ENCODE measurements at places on chromosomes 5 and 9.

DNA sequence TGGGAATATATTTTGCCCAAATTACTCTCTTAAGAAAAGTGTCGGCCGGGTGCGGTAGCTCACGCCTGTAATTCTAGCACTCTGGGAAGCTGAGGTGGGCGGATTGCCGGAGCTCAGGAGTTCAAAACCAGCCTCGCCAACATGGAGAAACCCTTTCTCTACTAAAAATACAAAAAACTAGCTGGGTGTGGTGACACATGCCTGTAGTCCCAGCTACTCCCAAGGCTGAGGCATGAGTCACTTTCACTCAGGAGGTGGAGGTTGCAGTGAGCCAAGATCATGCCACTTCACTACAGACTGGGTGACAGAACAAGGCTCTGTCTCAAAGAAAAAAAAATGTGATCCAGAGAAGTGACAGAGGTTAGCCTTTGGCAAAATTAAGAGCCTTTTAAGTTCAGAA, 26.4 kb upstream of the TMEM171 start:
- peak; percentile 81 for DNase-seq

DNA sequence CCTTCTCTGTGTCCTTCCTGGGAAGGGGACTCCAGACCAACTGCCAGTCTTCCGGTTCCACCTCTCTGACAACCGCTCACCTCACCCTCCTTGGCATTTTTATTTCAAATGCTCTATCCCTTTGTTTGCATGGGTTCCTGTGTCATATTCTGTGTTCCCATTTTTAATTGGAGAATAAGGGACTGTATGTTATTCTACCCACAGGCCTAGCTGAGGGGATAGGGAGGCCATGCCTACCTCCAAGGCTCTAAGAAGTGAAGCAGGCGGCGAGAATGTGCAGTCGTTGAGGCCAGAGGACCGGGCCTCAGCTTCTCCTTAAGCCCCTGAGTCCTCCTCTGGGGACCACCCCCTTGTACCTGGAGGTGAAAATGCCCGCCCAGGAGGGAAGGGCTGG, 936 bp upstream of the WDR5 start:
- DNase-seq = no peak

GRCh38 chr9:130129432-130130061, 42.7 kb upstream of the NCS1 start:
- DNase-seq = no peak

GRCh38 chr9:30982301-30982700, 1402.1 kb upstream of the ACO1 start:
- no peak for DNase-seq

- DNase-seq = peak; percentile 19
Observed at GRCh38 chr5:53161876-53162275, 52.3 kb upstream of the MOCS2 start.

GRCh38 chr9:78860801-78861475, 564.0 kb downstream of the PSAT1 start:
- peak; percentile 67 for DNase-seq

DNA sequence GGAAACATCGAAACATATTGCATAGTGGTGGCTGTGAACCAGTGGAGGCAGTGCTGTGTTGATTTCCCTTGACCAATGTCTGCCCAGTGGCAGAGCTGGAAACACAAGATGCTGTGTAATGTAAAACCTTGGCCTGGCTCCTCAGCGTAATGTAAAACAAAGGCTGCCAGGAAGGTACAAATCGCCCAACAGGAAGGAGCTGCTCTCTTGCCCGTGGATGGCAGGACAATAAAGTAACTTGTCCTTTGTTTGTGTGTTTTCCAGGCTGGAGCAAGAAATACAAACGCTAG, 143.4 kb downstream of the PALM2AKAP2 start:
- DNase-seq = no peak

- peak; percentile 22 for DNase-seq
Observed at GRCh38 chr9:79731171-79731890, 159.6 kb downstream of the TLE4 start.

DNA sequence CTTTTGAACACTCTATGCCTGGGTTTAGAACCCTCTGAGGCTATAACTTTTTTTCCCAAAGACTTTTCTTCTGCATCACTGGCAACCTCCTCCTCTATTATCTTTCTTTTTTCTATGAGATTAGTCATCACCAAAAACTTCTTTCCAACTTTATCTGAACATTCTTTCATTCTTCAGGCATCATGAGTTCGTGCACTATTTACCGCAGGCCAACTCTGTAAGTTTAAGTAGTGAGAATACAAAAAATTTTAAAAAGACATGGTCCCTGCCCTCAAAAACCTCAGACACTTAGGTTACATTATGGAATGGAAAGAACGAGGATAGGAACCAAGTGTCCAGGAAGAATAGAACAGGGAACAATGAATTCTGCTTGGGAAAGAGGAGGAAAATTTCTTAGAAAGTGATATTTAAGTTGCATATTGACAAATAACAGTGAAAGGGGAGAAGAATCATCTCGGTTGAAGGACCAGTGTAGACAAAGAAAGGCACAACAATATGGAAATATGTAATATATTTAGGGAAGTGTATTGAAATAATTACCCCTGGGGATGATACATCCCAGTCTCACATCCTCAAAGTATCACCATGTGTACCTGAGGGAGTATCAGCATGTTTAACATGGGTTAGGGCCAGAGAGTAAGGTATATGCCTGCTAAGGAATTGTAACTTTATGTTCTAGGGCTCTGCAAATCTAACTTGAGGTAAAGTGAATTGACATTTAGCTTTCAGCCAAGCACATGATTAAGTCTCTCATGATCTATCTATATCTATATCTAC, 196.5 kb upstream of the NREP start:
- DNase-seq = no peak

DNA sequence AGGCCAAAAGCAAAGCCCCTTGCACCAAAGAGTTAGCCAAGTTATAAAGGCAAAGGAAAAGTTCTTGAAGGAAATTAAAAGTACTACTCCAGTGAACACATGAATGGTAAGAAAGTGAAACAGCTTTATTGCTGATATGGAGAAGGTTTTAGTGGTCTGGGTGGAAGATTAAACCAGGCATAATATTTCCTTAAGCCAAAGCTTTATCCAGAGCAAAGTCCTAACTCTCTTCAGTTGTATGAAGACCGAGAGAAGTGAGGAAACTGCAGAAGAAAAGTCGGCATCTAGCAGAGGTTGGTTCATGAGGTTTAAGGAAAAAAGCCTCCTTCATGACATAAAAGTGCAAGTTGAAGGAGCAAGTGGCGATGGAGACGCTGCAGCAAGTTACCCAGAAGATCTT, 3.1 kb upstream of the NUDT12 start:
- DNase-seq = peak; percentile 3

GRCh38 chr5:110865400-110866094, 126.7 kb downstream of the SLC25A46 start:
- DNase-seq = peak; percentile 48

GRCh38 chr9:127223810-127224177, 40.8 kb upstream of the GARNL3 start:
- no peak for DNase-seq

GRCh38 chr9:126687930-126688461, 74.3 kb downstream of the LMX1B start:
- DNase-seq = no peak

GRCh38 chr5:96017951-96018350, 56.3 kb upstream of the ELL2 start:
- DNase-seq = no peak

- peak; percentile 92 for DNase-seq
Observed at GRCh38 chr9:130860458-130861316, 25.6 kb downstream of the ABL1 start.

DNA sequence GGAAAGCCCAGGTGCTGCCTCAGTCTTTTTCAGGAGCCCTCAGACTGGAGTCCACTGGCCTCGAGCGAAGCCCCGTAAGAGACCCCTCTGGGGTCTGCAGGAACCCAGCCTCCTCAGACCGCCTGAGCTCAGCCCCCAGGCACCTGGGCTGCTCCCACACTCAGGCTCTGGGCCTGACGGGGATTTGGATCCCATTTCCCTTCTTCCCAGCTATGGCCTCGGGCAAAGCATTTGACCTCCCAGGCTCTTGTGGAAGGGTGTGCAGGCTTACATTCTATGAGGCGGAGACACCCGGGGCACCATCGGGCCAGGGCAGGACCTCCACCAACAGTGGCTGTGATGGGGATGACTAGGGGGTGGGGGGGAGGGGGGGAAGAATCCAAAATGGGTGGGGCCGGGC, 4.5 kb downstream of the AGPAT2 start:
- DNase-seq = no peak

DNA sequence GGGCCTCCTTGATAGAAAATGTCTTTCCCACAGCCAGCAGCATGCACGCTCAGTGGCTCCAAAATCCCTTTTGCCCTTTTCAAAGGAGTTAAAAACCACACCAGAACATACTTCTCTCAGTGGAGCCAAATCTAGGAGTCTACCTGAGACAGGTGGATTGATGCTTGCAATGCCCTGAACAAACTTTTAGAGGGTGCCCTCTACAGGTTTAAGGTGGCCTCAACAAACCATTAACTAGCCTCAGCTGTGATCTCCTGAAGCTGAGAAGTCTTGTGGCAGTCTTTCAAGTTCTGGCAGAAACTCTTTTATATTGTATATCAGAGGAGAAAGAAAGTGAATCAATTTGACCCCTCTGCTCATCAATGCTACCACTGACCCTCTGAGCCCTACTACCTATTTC, 125.4 kb downstream of the MED27 start:
- peak; percentile 9 for DNase-seq

DNA sequence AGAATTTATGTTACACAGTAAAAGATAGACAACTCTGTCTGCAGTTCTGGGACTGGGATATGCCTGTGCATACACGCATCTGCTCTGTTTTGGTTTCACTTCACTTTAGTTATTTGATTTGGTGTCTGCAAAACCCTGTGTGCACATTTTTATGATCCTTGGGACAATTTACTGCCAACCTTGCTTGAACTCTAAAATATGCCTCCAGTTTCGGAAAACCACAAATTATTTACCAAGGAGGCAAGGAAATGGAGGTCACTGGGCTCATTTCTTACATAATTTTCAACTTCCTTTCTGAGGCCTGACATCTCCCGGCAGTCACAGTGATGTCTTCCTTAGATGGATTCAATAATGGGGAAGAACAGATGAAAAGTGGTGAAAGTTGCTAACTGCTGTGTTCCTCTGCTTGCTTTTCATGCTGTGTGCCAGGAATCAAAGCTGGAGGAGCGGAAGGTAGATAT, 61.2 kb upstream of the TAF11L2 start:
- DNase-seq = no peak

DNA sequence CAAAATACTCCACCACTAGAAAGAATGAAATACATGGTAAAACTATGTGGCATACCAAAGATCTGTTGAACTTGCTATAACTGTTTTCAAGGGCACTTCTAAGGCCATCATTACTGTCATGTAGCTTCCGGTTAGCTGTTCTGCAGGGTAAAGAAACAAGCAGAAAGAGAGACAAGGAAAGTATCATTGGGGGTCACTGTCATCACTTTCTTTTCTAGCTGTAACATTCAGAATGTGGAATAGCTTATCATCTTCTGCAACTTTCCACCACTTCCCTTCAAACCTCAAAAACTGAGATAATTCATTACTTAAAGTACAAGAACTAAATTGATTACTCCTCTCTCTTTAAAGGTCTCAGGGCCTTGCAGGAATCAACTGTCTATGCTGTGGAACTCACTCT, 57.6 kb downstream of the RASEF start:
- DNase-seq = no peak

DNA sequence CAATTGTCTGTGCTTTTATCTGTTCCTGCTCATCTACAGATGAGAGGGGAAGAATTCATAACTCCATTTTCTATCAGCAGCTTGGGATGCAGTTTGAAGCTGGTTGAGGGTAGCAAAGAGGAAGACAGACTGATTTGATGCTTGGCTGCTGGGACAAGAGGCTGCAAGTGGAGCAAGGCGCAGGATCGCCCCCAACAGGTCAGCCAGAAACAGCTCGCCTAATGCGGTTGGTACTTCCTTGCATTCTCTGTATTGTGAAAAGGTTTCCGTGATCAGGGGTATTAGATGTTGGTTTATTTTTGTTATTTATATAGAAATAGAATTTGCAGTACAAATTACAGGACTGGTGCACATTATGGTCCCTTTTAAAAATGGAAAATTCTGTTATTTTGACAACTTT, 40.6 kb downstream of the ZNF883 start:
- DNase-seq = no peak

GRCh38 chr5:73918791-73919221, 292.8 kb downstream of the ARHGEF28 start:
- DNase-seq = no peak

DNA sequence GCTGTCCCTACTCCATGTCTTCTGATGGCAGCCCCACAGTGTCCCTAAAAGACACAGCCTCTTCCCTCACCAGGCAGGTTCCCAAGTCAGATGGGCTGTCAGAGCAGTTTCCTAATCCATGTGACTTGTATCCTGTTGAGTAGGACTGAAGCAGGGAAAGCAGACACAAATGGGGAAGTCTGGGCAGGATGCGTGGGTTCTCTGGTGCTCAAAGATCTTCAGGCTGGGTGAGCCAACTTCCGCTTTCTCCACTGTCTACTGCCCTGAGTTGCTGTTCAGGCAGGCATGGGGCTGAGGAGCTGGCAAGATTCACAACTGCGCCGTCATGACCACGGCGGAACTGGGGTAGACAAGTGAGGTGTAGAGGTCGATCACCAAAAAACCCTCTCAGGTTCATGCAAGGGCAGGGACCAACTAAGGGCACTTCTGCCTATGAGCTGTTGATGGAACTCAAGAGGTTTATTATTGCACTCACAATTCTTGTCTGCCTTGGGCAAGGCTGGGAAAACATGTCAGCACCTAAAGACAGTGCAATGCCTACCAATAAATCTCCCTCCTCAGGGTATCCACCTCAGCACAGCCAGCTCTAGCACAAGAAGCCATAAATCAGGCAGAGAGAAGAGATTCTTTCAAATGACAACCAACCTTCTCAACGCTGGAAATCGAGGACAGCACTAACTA, 83.4 kb downstream of the RAPGEF1 start:
- DNase-seq = no peak

DNA sequence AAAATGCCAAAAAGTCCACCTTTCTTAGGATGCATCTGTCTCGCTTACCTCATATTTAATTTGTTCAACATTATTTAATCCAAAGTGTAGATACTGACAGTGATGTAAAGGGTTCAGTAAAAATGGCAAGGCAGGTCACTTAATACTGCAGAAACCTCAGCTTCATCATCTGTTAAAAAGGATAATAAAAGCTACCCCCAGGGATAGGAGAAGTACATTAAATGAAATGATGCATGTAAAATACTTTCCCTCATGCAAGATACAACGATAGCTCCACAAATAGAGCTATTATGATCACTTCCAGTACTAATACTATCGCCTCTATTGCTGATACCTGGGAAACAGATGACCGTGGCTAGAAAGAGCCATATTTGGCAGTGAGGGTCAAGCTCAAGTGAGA, 82.9 kb downstream of the SLC1A1 start:
- no peak for DNase-seq

DNA sequence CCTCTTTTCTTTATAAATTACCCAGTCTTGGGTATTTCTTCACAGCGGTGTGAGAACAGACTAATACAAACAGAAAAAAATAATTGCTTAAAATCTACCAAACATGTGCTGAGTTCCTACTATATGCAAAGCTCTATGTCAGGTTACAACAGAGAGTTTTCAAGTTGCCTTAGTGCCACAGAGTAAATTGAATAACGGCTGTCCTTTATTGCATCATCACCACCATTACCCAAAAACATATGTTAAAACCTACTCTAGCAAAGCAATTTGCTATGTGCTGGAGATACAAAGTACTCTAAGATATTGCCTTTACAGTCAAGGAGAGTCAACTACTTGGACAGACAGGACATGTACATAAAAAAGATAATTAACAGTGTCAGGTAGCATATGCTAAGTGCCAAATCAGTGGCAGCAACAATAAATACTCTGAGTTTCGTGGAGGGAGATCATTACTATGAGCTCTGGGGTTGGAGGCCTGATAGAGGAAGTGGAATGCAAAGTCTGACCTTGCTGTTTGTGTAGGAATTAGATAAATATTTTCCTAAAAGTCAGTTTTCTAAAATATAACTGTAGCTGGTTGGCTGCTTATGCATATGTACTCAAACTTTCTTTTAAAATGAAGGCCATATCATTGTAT, 1058.7 kb upstream of the WWC1 start:
- no peak for DNase-seq

Data from renal cortical epithelial cell (primary cell).